Spleen (tissue), 13 donors: ENCODE measurements at places on chromosomes 7 and 10. TPM values are rescaled to one million over a fixed set of nuclear protein-coding genes. Genes with fewer than 3 reads are reported as not detected.

- no peak overlapping the region for H3K4me3 ChIP-seq
- no peak overlapping the region for H3K27ac ChIP-seq
- H3K4me1 ChIP-seq, result no peaks in the 10 kb centered on the region
- no peaks in the 10 kb centered on the region for H3K36me3 ChIP-seq
- no peaks in the 10 kb centered on the region for H3K27me3 ChIP-seq
Measured at GRCh38 chr7:43569424-43569823, 13.5 kb upstream of the STK17A start.

- H3K4me1 ChIP-seq, result no peaks in the 10 kb centered on the region
- H3K36me3 ChIP-seq, result no peaks in the 10 kb centered on the region
- no peak overlapping the region for H3K4me3 ChIP-seq
- no peaks in the 10 kb centered on the region for H3K27me3 ChIP-seq
Measured at GRCh38 chr10:80025281-80025680, 53.2 kb upstream of the TMEM254 start.

DNA sequence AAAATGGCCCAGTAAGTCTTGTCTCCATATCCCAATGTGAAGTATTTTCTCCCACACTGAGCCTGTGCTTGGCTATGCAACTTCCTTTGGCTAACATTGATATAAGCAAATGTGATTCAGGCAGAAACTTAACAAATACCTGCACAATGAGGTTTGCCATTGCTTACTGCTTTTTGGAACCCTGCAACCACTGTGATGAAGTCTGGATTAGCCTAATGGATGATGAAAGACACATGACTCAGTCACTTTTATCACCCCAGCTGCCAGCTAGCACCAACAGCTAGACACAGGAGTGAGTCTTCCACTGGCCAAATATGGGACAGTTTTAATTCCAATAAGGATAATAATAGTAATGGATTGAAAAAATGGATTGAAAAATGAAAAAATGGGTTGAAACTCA is 854.5 kb downstream of the GRM8 start:
- H3K27me3 ChIP-seq, result no peaks in the 10 kb centered on the region
- no peaks in the 10 kb centered on the region for H3K36me3 ChIP-seq
- H3K27ac ChIP-seq, result no peak overlapping the region
- no peaks in the 10 kb centered on the region for H3K4me1 ChIP-seq

DNA sequence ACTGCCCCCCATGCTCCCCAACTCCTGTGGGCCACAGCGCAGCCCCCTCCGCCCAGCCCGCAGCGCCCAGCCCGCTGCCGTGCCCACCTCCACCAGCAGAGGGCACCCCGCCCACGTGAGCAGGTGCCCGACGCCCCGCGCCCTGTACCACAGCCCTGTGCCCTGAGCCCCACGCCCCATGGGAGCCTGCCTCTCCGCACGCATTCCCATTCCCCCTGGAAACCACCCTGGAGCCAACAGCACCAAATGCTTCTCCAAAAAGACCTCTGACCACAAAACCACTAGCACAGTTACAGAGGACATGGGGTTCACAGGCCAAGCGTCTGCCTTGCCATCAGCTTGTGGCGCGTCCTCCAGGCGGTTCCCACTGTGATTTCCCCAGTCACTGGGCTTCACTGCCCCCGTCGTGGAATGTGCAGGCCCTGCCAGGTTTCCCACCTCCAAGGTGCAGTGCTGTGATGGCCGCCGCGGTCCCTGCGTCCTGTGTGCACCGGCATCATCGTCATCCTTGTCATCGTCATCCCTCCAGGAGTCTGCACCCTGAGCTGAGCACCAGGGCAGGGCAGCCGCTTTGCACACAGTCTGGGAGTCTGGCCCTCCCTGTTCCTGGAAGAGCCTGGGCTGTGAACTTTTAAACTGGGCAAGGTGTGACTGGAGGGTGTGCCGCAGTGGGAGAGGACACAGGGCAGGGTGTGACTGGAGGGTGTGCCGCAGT is 61.7 kb downstream of the PWWP2B start:
- H3K36me3 ChIP-seq, result no peaks in the 10 kb centered on the region
- DNase-seq, result peak; percentile 93
- no peak overlapping the region for H3K27ac ChIP-seq
- H3K4me3 ChIP-seq, result no peak overlapping the region

Gene PLEKHS1
- polyA plus RNA-seq, result 0.07 TPM

Gene CALML5
- polyA plus RNA-seq, result not detected

DNA sequence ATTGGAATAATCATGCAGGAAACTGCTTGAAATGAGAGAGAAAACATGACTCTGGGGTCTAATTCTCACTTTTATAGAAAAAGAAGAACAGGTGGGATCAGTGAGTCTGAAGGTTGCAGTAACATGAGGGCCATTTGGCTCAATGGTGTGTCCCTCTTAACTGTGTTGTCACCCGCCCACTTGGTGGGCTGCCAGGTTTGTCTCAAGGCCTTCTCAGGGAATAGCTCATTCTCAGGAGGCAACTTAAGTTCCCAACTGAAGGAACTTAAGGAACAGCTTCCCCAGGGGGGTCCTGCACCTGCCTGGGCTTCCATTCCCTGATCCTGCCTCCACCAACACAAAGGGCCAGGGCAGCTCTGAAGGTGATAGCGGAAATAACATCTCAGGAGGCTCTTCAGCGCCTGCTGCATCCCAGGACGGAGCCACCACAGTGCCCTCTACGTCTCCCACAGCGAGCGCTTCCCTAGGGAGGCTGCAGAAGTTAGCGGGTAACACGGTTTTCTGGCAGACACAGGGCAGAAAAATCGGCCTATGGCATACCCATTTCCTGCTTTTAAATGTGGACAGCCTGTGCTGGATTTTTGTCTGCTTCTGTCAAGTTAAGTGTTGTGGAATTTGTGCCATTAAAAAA is 88.8 kb downstream of the ZRANB1 start:
- no peak overlapping the region for H3K27ac ChIP-seq
- no peak for DNase-seq
- H3K4me1 ChIP-seq, result no peaks in the 10 kb centered on the region
- H3K27me3 ChIP-seq, result peaks cover 5% of the 10 kb centered on the region
- peaks cover 42% of the 10 kb centered on the region for H3K36me3 ChIP-seq

Gene PKD2L1
- 2.2 TPM for polyA plus RNA-seq

- peak overlapping the region; percentile 72 for H3K27ac ChIP-seq
- H3K4me1 ChIP-seq, result peaks cover 28% of the 10 kb centered on the region
- no peak for DNase-seq
- H3K4me3 ChIP-seq, result no peak overlapping the region
- H3K27me3 ChIP-seq, result no peaks in the 10 kb centered on the region
Measured at GRCh38 chr10:63667596-63668480, 146.6 kb downstream of the REEP3 start.

DNA sequence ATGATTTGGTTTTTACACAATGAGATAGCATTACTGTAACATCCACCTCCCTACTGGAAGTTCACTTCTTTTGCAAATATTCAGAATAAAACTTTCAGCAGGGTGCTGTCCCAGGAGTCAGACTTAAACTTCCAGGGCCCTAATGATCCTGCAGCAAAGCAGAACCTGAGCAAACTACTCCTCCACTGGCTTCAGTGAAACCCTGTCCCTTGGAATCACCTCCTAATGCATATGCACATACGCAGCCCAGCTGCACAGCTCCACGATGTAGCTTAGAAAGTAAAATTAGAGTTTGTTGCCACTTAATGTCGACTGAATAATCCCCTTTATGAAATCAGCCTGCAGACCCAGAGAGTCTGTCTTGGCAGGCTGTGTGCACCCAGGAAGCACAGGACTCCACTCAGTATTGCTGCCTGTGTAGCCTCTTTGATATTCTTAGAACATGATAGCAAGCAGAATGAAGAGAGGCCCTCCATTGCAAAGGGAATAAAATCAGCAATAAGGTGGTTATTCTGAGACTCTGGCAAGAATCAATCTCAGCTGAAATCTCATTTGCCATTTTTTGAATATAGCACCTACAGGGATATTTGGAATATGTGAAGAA is 1.6 kb downstream of the NPSR1 start:
- H3K4me3 ChIP-seq, result no peak overlapping the region
- H3K4me1 ChIP-seq, result no peaks in the 10 kb centered on the region
- no peaks in the 10 kb centered on the region for H3K36me3 ChIP-seq
- no peak overlapping the region for H3K27ac ChIP-seq

GRCh38 chr7:101563943-101564777 is 64.9 kb downstream of the MYL10 start:
- no peaks in the 10 kb centered on the region for H3K4me1 ChIP-seq
- H3K27ac ChIP-seq, result no peak overlapping the region
- H3K36me3 ChIP-seq, result no peaks in the 10 kb centered on the region
- H3K4me3 ChIP-seq, result no peak overlapping the region

GRCh38 chr10:20990604-20991003 is 93.5 kb upstream of the NEBL start:
- DNase-seq, result no peak
- H3K27ac ChIP-seq, result no peak overlapping the region
- no peak overlapping the region for H3K4me3 ChIP-seq
- H3K4me1 ChIP-seq, result no peaks in the 10 kb centered on the region
- H3K27me3 ChIP-seq, result no peaks in the 10 kb centered on the region

DNA sequence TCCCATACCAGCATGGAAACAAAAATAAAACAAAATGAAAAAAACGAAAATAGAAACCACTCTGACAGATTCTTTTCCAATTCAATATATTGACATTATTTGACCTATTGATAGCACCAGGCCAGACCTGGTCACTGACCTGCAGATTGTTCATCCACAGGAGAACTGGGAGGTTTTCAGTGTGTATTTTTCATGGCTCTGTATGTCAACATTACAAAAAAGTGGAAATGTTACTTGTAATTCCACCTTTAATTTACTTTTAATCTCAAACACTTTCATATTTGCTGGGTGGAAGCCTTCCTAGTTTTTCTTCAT is 2.9 kb downstream of the HKDC1 start:
- H3K27me3 ChIP-seq, result no peaks in the 10 kb centered on the region
- DNase-seq, result no peak
- peak overlapping the region; percentile 78 for H3K27ac ChIP-seq
- H3K36me3 ChIP-seq, result no peaks in the 10 kb centered on the region
- no peak overlapping the region for H3K4me3 ChIP-seq

Gene TSPAN15
- 14.5 TPM for polyA plus RNA-seq

Gene OR2A1
- polyA plus RNA-seq, result 0.16 TPM

DNA sequence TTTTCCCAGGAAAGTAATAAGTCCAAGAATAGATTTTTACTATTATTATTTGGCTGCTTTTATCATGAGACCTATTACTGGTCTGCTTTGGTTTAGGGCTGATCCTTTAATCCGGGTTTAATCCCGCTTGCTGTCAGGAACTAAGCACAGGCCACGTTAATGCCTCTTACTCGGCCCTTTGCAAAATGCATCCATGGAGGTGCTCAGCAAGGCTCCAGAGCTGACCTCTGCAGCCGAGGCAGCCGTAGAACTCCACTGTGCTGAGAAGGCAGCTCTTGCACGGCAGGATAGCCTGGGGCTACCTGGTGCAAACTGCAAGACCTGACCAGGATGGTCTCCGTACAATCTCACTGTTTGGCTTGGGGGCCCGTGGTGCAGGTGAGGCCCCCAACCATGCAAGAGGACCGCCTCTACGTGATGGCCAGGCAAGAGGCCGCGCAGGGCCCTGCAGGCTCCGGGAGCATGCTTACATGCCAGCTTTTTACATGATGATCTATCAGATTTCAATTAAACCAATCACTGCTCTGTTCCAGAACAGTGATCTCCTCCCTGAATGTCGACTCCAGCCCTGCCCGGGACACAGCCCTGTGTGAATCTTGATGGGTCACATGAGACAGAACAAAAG is 10.4 kb upstream of the CALML3 start:
- no peaks in the 10 kb centered on the region for H3K36me3 ChIP-seq
- DNase-seq, result peak; percentile 46
- H3K4me3 ChIP-seq, result no peak overlapping the region
- no peaks in the 10 kb centered on the region for H3K4me1 ChIP-seq

Gene SPDYE1
- not detected for polyA plus RNA-seq

Gene VPS37D
- 0.80 TPM for polyA plus RNA-seq

- peaks cover 41% of the 10 kb centered on the region for H3K4me1 ChIP-seq
- peak overlapping the region; percentile 100 for H3K27ac ChIP-seq
- no peaks in the 10 kb centered on the region for H3K36me3 ChIP-seq
- peak; percentile 89 for DNase-seq
- no peaks in the 10 kb centered on the region for H3K27me3 ChIP-seq
- H3K4me3 ChIP-seq, result peak overlapping the region; percentile 73
Measured at GRCh38 chr7:30285536-30286284, 1.3 kb downstream of the ZNRF2 start.

Gene SPDYE2B
- not detected for polyA plus RNA-seq

- H3K4me1 ChIP-seq, result peaks cover 16% of the 10 kb centered on the region
- DNase-seq, result peak; percentile 35
- H3K4me3 ChIP-seq, result no peak overlapping the region
- H3K27me3 ChIP-seq, result no peaks in the 10 kb centered on the region
Measured at GRCh38 chr10:79046326-79046725, 22.4 kb upstream of the ZMIZ1 start.

- H3K4me3 ChIP-seq, result no peak overlapping the region
- H3K27me3 ChIP-seq, result no peaks in the 10 kb centered on the region
- no peak overlapping the region for H3K27ac ChIP-seq
Measured at GRCh38 chr10:59258890-59259289, 82.4 kb downstream of the PHYHIPL start.

Gene SLC16A12
- 0.12 TPM for polyA plus RNA-seq

Gene NCF1
- 142 TPM for polyA plus RNA-seq

DNA sequence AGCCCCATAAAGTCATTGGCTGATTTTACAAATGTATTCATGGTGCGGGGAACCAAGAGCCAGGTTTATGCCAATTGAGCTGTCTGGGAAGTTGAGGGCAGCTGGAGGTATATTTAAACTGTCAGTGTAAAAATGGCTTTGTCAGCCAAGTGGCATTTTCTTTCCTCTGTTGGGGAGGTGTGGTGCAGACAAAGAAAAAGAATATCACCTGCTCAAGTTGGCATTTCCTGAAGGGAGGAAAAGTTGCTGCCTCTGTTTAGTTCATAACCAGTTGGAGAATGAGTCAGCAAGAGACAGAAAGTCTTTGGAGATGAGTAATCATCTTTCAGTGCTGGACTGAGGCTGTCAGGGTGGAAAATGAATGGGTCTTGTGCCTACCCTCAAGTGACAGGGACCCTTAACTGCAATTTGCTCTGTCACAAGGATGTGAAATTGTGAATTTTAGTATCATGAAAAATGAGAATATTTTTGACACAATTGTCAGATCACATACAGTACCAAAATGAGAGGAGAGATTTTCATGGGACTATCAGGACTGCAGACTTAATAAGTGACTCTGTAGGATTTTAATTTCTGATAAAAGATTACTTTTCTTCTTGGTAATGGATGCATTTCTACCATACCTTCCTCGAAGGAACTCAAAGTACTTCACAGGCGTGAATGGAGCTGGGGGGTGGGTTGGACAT is 137.3 kb downstream of the ANLN start:
- H3K4me3 ChIP-seq, result no peak overlapping the region
- no peaks in the 10 kb centered on the region for H3K36me3 ChIP-seq
- no peaks in the 10 kb centered on the region for H3K27me3 ChIP-seq
- H3K4me1 ChIP-seq, result no peaks in the 10 kb centered on the region
- H3K27ac ChIP-seq, result no peak overlapping the region
- DNase-seq, result no peak
